ENCODE measurements at places on chromosomes 3 and 15. TPM values are rescaled to one million over a fixed set of nuclear protein-coding genes. Genes with fewer than 3 reads are reported as not detected.

Gene PATL2
- total RNA-seq = not detected

Gene ERICH6
- total RNA-seq = under 0.01 TPM

Gene RBP2
- not detected for total RNA-seq

Gene RBPMS2
- total RNA-seq = under 0.01 TPM

Gene CTXN2
- total RNA-seq = 0.82 TPM

GRCh38 chr3:125165189-125165947, 47.2 kb downstream of the SLC12A8 start:
- peak; percentile 64 for DNase-seq

- no peak for DNase-seq
Observed at GRCh38 chr3:160141485-160142185, 83.6 kb upstream of the C3orf80 start.
